ENCODE measurements at places on chromosomes 6 and 20. TPM values are rescaled to one million over a fixed set of nuclear protein-coding genes. Genes with fewer than 3 reads are reported as not detected.

DNA sequence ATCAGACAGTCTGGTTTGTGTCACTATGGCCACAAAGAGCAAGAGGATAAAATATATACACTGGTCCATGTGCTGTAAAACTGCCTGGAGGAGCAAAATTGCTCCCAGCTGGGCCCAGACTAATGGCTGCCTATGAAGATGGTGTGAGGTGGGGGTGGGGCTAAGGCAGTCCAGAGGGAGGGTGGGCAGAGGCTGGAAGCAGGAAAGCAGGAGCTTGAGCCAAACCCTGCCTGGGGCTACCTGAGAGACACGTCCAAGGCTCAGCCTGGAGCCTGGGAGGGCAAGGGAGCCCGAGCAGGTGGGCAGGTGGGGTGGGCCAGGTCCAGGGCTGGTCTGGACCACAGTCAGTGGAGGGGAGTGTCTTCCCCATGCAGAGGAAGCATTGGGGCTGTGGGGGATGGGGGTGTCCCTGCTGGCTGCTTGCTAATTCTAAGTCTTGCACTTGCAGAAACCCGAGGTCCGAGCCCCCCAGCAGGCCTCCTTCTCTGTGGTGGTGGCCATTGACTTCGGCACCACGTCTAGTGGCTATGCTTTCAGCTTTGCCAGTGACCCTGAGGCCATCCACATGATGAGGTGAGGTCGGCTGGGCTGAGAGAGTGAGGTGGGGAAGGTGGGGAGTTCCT lies 9.5 kb downstream of the HSPA12B start:
- H3K27me3 ChIP-seq, result peaks cover 4% of the 10 kb centered on the region
- peaks cover 20% of the 10 kb centered on the region for H3K4me1 ChIP-seq
- peaks cover 34% of the 10 kb centered on the region for H3K36me3 ChIP-seq
- H3K4me3 ChIP-seq, result no peak overlapping the region
- no peak for DNase-seq

DNA sequence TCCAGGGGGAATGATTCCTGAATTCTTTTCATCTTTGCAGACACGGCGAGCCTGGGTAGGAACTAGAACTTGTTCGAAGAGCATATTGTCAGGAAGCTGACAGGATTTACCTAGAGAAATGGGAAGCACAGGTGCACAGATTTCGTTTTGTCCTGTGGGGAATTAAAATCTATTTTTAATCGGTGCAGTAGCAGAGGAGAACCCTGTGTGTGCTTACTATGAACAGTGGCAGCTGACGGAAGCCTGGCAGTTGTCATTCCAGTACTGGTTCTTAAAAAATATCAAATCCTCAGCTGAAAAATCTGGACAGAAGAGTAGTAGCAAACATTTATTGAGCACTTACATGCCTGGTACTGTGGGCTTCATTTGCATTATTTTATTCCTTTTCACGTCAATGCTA lies 609.0 kb downstream of the QKI start:
- H3K27me3 ChIP-seq, result no peaks in the 10 kb centered on the region
- H3K36me3 ChIP-seq, result no peaks in the 10 kb centered on the region
- no peak for DNase-seq
- H3K4me1 ChIP-seq, result no peaks in the 10 kb centered on the region
- H3K27ac ChIP-seq, result no peak overlapping the region

Gene C6orf163
- 2.0 TPM for total RNA-seq

DNA sequence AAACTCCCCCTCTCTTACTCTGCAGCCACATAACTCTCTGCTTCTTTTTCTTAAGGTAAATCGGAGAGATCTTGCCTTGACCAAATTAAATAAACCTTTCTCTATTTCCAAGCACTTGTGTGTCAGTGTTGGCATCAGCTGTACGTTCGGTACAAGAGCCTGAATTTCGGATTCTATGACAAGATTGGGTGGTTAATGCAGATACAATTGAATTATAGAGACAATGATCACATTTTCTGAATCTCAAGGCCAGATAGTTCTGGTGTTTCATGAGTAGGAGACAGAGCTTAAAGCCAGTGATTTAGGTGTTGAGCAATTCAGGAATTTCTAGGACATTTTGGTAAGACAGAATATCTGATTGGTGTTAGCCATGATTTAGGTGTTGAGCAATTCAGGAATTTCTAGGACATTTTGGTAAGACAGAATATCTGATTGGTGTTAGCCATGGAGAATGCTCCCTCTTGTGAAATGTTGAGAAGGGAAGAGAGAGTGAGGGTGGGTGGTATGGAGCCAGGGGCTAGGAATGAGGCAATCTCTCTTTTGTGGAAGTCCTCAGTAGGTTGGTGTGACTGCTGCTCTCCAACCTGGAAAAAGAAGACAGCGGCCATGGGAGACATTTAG lies 5.1 kb downstream of the SPINT3 start:
- no peaks in the 10 kb centered on the region for H3K36me3 ChIP-seq
- H3K27me3 ChIP-seq, result peaks cover 25% of the 10 kb centered on the region
- DNase-seq, result no peak
- no peak overlapping the region for H3K27ac ChIP-seq
- H3K4me1 ChIP-seq, result no peaks in the 10 kb centered on the region

Gene OR2B6
- not detected for total RNA-seq

DNA sequence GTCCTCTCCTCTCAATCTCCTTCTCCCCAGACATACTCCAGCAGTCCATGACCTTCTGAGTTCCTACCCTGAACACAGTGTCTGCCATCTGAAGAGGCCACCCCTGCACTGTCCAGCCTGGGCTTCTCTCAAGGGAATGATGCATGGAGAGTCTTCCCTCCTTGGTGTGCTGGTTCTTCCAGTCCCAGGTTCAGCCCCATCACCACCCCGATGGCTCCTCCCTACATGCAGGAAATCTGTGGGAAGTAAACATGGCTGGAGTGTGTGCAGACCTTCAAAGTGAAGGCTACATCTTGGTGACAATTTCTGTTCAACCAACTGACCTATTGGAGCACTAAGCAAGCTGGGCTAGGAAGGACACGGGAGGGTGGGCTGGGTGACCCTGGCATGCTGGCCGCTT lies 121.0 kb upstream of the JAG1 start:
- H3K36me3 ChIP-seq, result no peaks in the 10 kb centered on the region
- no peak overlapping the region for H3K27ac ChIP-seq
- no peaks in the 10 kb centered on the region for H3K27me3 ChIP-seq
- H3K4me1 ChIP-seq, result peaks cover 9% of the 10 kb centered on the region
- DNase-seq, result no peak
- H3K4me3 ChIP-seq, result no peak overlapping the region

- DNase-seq, result no peak
- peak overlapping the region; percentile 88 for H3K27ac ChIP-seq
- H3K27me3 ChIP-seq, result no peaks in the 10 kb centered on the region
Measured at GRCh38 chr6:70412252-70413113, 825 bp upstream of the FAM135A start.

DNA sequence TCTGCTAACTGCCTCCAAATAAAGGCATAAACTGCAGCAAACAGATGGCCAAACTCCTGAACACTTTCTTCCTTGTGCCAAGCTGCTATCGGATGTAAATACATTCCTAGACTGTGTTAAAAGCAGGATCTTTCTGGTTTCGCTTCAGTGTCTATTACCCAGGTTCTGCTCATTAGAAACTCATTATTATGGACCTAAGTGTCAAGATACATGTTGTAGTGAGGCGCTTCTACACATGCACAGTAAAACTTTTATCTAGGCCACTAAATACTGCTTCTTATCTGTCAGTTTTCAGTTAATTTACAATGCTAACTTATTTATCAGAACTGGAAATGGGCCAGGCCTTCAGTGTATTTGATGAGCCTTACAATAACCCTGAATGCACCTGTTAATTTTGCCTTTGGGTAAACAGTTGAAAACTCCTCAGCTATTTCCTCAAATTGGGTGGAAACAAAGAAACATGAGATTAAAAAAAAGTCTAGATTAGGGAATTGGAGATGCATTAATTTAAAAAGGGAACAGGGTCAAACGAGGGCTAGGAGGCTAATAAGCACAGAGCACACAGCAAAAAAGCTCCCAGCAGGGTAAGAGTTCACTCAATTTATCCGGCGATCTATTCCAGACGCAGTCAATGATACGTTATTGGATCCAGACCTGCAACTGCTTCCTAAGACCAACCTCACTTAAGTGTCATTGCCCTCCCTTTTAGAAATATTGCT lies 240.6 kb downstream of the FOXC1 start:
- no peaks in the 10 kb centered on the region for H3K4me1 ChIP-seq
- no peaks in the 10 kb centered on the region for H3K36me3 ChIP-seq
- no peak overlapping the region for H3K4me3 ChIP-seq
- no peak overlapping the region for H3K27ac ChIP-seq
- DNase-seq, result no peak

DNA sequence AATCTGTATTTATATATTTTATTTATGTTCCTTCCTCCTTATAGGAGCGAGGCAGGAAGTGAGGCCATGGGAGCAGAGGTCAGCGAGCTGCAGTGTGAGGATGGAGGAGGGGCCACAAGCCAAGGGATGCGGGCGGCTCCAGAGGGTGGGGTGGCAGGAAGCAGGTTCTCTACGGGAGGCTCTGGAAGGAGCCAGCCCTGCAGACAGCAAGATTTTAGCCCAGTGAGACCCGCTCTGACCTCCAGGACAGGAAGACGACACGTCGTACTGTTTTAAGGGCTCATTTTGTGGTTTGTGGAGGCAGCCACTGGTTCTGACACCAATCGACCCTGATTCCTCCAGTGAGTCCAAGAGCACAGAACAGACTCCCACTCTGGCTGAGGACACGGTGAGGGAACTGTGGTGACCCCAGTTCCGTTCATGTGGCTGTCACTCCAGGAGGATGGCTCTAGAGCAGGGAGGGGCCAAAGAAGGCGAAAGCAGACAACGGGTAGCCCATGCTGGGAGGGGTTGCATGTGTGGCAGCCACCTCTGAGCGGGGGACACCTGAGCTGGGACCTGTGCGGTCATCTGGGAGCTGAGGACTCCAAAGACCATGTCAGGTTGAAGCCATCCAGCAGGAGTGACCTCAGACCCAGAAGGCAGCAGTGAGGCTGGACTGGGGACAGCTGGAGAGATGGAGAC lies 100.1 kb upstream of the BHLHE23 start:
- H3K27me3 ChIP-seq, result peaks cover 9% of the 10 kb centered on the region
- peaks cover 9% of the 10 kb centered on the region for H3K4me1 ChIP-seq
- no peak for DNase-seq
- no peak overlapping the region for H3K4me3 ChIP-seq

GRCh38 chr20:63066506-63067265 lies 59.9 kb upstream of the BHLHE23 start:
- H3K4me1 ChIP-seq, result no peaks in the 10 kb centered on the region
- no peaks in the 10 kb centered on the region for H3K36me3 ChIP-seq
- no peak overlapping the region for H3K27ac ChIP-seq
- DNase-seq, result no peak
- peaks cover 55% of the 10 kb centered on the region for H3K27me3 ChIP-seq

Gene RHAG
- total RNA-seq, result 0.66 TPM

Gene PLAGL1
- total RNA-seq, result 9.0 TPM

- no peaks in the 10 kb centered on the region for H3K4me1 ChIP-seq
- no peak overlapping the region for H3K27ac ChIP-seq
- no peak for DNase-seq
- no peaks in the 10 kb centered on the region for H3K36me3 ChIP-seq
Measured at GRCh38 chr6:12262236-12263061, 27.7 kb upstream of the EDN1 start.

GRCh38 chr6:3159805-3160781 lies 2.7 kb upstream of the TUBB2A start:
- no peaks in the 10 kb centered on the region for H3K4me1 ChIP-seq
- no peak for DNase-seq
- no peak overlapping the region for H3K27ac ChIP-seq
- H3K4me3 ChIP-seq, result no peak overlapping the region
- H3K27me3 ChIP-seq, result no peaks in the 10 kb centered on the region
- H3K36me3 ChIP-seq, result peaks cover 7% of the 10 kb centered on the region

DNA sequence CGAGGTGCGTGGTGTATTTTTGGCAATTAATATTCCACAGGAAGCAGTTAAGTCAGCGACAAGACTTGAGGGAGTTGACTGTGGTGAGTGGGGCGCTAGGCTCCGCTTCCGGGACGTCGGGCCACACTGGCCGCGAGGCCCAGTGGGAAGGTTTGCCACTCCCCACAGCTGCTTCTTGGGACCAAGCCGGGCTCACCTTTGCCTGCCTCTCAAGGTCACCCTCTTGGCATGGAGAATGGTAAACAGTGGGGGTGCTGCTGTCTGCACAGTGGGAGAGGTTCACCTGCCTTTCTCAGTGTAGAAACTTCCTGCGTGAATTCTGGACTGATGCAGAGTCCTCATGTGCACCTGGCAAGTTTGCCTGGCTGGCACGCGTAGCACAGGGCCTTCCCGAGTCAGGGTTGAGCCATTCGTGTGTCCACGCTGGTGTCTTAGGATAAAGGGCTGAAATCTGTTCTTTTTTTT lies 6.4 kb downstream of the OSBPL2 start:
- no peak for DNase-seq
- H3K4me1 ChIP-seq, result peaks cover 63% of the 10 kb centered on the region
- H3K36me3 ChIP-seq, result no peaks in the 10 kb centered on the region
- no peak overlapping the region for H3K4me3 ChIP-seq
- H3K27me3 ChIP-seq, result no peaks in the 10 kb centered on the region
